ENCODE measurements at places on chromosomes 11 and 22.

- DNase-seq: no peak
These were observed 4.4 kb downstream of the OR51V1 start for GRCh38 chr11:5196067-5196466.

GRCh38 chr11:15539645-15540044 is 424.9 kb downstream of the INSC start:
- no peak for DNase-seq

DNA sequence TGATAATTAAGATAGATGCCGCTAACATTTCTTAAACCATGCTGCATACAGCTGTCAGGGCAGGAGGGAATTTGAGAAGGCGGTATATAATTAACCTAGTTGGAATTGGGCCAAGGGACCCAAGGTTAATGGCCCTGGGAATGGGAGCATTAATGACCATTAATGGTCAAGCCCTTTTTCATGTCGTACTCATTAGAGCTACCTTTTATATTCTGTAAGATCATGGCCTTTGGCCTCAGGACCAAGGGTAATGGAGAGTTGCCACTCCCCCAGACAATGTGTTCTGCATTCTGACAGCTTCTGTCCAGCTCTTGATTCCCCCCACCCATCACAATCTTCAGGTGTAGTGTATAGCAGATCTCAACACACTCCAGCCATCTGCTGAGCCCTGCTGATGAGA is 111.6 kb downstream of the NTM start:
- DNase-seq: no peak

DNA sequence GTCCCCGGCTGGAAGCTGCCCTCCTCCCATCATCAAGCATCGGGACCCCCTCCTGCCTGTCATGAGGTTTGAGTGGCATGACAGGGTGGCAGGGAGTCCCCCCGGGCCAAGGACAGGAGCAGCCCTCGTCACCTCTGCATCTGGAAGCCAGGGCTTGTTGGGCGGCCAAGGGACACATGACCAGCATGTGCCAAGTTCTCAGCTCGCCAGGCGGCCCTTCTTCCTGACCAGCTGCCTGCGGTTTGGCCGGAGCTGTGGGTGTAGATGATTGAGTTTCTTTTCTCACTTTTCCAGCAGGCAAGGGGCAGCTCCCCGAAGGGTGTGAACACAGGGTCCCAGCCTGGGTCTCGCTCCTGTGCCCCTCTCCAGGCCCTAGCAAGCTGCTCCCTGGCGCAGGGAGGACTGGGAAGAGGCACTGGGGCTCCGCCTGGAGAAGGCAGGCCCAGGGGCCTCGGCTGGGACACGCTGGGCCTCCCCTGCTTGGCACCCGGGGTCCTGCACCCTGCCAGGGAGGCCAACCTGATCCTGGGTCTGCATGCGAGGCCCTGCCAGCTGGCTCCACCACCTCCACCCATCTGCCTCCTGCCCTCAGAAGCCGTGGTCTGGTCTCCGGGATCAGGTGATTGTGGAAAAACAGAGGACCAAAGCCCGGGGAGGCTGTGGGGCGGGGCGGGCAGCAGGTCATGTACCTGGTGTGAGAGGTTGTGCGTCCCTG is 13.4 kb downstream of the ARHGAP8 start:
- DNase-seq: no peak

DNA sequence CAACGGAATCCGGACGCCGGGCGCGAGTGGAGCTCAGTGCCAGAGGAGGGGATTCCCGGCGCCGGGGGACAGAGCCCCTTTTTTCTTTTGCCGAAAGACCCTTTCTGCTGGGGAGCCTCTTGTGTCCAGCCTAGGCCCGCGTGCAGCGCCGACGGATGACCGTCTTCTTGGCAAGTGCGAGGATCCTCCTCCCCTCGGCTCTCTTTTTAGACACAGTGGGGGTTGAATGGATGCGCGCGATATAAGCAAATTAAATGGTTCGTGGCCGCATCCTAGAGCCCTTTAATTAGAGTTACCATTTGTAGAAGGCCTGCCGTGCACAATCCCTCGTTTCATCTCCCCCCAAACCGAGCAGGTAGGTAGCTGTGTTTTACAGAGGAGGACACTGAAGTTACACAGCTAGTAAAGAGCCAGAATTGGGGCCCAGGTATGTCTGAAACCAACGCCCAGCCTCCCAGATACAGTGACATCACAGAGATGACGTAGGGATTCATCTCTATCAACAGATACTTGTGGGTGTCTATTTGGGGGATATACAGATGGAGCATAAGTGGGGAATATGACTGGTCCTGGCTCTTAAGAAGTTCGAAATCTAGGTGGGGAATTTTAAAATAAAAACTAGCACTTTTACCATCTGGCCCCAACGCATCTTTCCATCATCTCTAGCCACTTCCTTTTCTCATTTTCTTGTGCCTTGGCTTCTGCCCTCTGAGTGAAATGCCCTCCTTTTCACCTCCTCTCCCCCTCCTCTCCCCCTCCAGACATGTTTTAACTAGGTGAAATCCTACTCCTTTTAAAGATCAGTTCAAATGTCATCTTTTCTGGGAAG is 875 bp downstream of the TCP11L1 start:
- no peak for DNase-seq

DNA sequence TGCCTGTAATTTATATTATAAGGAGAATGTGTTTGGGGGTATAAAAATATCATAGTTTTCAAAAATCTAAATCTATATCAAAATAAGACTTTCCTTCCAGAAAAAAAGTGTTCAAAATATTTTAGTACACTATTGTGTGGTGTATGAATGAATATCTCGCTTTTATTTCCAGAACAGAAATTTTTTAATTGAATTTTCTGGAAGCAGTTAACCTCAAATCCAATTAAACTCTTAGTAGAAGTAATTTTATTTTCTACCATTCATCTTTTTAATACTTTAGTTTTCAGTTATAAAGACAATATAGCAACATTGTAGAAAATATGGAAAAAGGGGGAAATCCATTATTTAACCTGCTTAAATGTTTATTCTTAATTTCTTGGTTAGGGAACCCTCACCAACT is 58.7 kb downstream of the ACER3 start:
- DNase-seq: no peak

DNA sequence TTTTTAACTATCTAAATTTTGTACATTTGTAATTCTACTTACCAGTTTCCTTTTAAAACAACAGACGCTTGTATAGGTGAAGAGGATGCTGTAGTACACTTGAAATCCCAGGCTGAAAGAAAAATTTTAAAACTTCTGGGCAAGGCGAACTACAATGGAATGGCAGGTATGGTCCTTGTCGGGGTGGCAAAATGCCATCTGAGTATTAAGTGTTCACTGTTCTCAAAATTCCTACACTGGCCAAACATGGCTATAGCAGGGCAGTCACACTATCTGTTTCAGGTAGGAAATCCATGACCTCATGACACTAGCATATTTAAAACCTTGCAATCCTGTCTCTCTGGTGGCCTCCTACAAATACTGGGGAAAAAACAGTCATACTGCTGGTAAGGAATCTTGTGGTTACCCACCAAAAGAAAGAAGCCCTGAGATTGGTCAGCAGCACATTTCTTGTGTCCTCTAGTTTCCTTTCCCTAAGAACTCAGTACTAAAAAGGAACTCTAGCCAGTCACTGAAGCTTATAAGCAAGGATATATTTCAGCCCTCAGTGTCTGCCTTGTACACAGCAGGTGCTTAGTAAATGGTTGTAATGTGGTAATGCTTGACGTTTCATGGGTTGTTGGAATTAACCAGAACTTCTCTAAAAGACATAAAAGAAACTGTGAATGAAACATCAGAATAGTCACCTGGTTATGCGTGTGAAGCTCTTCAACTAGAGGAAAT is 5.2 kb upstream of the ZC3H12C start:
- DNase-seq: no peak

- no peak for DNase-seq
These were observed 42.6 kb upstream of the SHANK2 start for GRCh38 chr11:71294846-71295600.

DNA sequence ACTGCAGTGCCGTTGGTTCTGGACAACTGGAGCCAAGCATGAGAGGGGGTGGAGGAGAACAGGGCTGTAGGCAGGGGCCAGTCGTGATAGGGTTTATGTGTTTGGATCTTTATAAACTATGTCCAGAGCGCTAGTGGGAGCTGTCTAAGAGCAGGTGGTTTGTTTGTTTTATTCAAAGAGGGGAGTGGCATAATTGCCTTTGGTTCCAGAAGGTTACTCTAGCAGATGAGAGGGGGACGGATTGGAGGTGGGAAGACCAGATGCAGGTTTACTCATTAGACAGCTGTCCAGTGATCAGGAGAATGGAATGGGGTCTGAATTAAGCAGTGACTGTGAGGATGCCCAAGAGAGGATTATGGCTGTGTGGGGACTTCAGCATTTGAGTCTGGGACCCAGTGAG is 109.3 kb upstream of the TBCEL start:
- DNase-seq: no peak

- peak; percentile 78 for DNase-seq
These were observed 23.1 kb downstream of the MICAL3 start for GRCh38 chr22:18001040-18001893.

- no peak for DNase-seq
These were observed 581 bp upstream of the EIF3L start for GRCh38 chr22:37848587-37849088.

DNA sequence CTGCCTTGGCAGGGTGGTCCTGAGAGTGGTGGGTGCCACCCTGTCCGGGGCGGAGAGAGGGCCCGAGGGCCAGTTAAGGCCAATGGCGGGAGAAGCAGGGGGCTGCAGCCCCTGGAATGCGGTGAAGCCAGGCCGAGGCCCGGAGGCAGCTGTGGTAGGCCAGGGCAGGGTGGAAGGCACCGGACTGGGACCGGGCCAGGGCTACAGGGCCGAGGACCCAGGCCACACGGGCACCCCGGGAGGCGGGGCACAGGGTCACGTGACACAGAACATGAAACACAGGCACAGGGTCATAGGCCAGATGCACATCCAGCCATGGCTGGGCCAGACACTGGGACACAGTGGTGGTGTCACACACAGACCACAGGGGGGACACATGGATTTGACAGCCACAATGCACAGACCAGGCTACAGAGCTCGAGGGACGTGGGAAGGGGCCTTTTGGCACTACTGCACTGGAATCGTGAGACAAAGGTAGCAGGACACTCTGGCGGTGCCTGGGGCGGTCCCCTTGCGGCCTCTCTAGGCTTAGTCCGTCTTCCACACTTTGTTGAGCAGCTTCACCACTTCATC is 2.8 kb downstream of the SLC25A1 start:
- DNase-seq: no peak

All from NCI-H1417 treated with DMSO at 0.1 percent for 48 hours (cell line).